ENCODE measurements at places on chromosomes 6 and 20. TPM values are rescaled to one million over a fixed set of nuclear protein-coding genes. Genes with fewer than 3 reads are reported as not detected.

DNA sequence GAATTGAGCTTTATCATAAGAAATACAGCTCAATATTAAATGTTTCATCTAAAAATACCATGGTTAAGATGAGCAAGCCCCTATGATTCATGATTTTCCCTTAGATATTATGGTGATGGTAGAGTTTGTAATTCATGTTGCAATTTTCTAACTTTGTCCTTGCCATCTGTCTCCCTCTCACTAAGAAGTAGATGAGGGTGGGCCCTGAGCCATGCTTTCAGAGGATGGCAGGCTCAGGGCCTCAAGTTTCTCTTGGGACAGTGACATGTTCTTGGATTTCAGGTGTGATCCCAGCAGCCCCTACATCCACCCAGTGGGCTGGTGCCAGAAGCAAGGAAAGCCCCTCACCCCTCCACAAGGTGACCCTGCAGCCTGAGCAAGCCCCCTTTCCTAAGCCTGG, 25.6 kb downstream of the L3MBTL1 start:
- no peaks in the 10 kb centered on the region for H3K27me3 ChIP-seq
- H3K36me3 ChIP-seq = peaks cover 16% of the 10 kb centered on the region
- no peak overlapping the region for H3K27ac ChIP-seq
- no peak overlapping the region for H3K4me3 ChIP-seq
- DNase-seq = no peak

DNA sequence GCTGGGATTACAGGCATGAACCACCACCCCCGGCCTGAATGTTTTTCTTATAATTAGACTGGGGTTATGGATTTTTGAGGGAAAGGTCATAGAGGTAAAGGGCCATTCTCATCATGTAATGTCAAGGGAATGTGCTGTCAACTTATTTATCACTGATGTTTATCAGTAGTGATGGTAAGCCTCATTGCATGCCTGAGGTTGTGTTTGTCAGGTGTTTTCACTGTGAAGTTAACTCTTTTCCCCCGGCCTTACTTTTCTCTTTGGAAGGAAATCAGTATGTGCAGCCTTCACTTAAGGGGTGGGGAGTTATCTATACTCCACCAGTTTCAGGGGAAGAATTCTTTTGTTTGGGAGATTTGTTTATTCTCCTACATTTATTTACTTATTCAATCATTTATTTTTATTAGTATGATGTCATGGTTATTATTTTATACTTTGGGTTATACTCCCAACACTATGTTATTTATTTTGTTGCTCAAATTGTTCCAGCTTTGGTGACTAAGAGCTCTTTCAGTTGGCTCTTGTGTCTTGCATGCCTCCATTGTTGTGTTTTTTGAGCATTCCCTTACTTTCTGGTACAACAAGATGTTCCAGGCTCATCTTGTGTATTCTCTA, 2.8 kb upstream of the SLC17A5 start:
- no peak overlapping the region for H3K4me3 ChIP-seq
- no peaks in the 10 kb centered on the region for H3K4me1 ChIP-seq
- no peaks in the 10 kb centered on the region for H3K27me3 ChIP-seq
- H3K36me3 ChIP-seq = no peaks in the 10 kb centered on the region
- DNase-seq = no peak

DNA sequence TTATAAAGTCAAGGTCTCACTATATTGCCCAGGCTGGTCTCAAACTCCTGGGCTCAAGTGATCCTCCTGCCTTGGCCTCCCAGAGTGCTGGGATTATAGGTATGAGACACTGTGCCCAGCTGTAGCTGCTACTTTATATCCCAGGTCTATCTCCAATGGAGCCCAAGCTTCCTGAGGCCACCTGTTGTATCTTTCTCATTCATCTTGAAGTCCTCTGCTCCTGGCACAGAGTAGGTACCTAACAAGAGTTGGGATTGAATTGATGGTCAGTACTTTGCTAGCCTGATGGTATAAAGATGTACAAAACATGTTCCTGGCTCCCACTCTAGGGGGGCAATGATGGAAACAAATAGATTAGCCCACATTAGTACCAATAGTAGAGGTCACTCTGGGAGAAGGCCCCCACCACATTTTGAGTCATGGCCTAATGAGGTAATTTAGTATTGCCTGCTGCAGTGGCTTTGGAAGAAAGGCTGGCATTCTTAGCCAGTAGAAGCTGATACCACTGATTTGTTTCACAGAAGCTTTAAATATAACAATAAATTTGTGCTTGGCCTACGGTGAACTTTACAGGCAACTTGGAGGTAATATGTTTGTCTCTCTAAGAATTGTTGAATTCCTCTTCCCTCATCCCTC, 5.4 kb downstream of the PTPN1 start:
- no peak for DNase-seq
- peaks cover 8% of the 10 kb centered on the region for H3K4me1 ChIP-seq

- DNase-seq = peak; percentile 65
- no peaks in the 10 kb centered on the region for H3K4me1 ChIP-seq
- no peak overlapping the region for H3K27ac ChIP-seq
- H3K4me3 ChIP-seq = peak overlapping the region; percentile 19
These were observed 2.0 kb downstream of the FGD2 start for GRCh38 chr6:37007340-37008043.

DNA sequence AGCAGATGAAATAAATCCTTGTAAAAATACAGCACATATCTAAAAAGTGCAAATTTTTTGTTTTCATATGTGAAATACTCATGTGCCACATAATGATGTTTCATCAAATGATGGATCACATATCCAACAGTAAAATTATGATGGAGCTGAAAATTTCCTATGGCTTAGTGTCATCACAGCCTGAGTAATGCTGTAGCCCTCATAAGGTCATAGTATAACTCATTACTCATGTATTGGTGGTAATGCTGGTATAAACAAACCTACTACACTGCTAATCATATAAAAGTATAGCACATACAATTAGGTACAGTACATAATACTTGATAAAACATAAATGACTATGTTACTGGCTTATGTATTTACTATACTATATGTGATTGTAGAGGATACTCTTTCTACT, 12.9 kb downstream of the TSPYL1 start:
- DNase-seq = no peak
- peaks cover 3% of the 10 kb centered on the region for H3K36me3 ChIP-seq
- H3K27me3 ChIP-seq = no peaks in the 10 kb centered on the region
- H3K4me3 ChIP-seq = no peak overlapping the region
- no peak overlapping the region for H3K27ac ChIP-seq

BMP7 gene
- 5.1 TPM for polyA plus RNA-seq

DNA sequence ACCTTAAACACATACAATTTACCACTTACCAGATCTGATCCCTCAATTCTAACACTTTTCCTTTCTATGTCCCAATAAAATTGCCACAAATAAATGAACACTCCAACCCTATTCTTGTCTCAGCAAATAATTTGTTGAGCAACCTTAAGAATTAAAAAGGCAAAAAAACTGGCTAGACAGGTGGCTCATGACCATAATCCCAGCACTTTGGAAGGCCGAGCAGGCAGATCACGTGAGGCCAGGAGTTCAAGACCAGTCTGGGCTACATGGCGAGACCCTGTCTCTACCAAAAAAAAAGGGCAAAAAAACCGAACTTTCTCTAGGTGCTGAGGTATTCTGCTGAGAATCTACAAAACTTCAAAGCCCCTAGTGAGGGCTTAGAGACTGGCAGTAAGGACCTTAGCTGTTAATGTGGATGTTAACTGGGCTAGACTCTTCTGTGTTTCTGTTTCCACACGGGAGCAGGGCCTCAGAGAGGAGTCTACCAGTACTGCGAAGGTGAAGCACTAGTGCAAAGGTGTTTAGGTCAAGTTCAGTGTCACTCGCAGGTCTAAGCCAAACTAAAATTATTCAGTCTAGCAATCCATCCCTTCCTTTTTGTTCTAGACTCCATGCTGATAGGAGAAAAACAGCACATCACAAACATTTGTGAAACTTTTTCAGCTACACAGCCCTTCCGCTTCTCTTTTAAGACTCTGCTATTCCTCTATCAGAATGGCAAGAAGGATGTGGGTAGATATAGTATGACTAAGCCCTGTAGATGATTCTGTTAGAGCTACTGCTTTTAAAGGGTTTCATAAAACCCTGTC, 2.6 kb downstream of the FASTKD5 start:
- H3K36me3 ChIP-seq = peaks cover 6% of the 10 kb centered on the region
- DNase-seq = no peak
- H3K27me3 ChIP-seq = no peaks in the 10 kb centered on the region
- no peak overlapping the region for H3K27ac ChIP-seq

- H3K36me3 ChIP-seq = no peaks in the 10 kb centered on the region
- H3K27me3 ChIP-seq = no peaks in the 10 kb centered on the region
- H3K4me3 ChIP-seq = no peak overlapping the region
- H3K27ac ChIP-seq = no peak overlapping the region
- no peak for DNase-seq
These were observed 61.7 kb upstream of the XRN2 start for GRCh38 chr20:21241406-21241805.

DNA sequence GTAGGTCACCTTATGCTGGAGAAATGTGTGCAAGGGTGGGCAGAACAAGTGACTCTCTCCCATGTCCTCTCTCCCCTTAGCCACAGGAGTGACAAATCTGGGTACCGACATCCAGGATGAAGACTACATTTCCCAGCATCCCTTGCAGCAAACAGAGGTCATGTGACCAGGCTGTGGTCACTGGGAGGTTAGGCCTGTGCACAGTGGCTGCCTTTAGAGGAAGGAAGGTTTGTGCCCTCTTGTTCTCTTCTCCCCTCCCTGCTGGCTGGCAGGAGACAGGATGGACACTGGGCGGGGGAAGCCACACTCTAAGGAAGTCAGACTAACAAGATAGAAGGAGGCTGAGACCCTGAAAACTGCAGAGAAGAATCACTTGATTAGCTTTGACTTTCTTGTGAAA, 360.2 kb downstream of the PREX1 start:
- H3K4me1 ChIP-seq = peaks cover 23% of the 10 kb centered on the region
- no peak for DNase-seq
- peaks cover 42% of the 10 kb centered on the region for H3K27me3 ChIP-seq

GRCh38 chr20:56200456-56200855, 48.1 kb upstream of the MC3R start:
- no peaks in the 10 kb centered on the region for H3K36me3 ChIP-seq
- no peaks in the 10 kb centered on the region for H3K27me3 ChIP-seq
- no peaks in the 10 kb centered on the region for H3K4me1 ChIP-seq
- no peak for DNase-seq
- H3K4me3 ChIP-seq = no peak overlapping the region

PGC gene
- polyA plus RNA-seq = not detected

GRCh38 chr6:47446669-47447330, 30.8 kb upstream of the CD2AP start:
- no peak for DNase-seq
- no peak overlapping the region for H3K27ac ChIP-seq
- H3K36me3 ChIP-seq = no peaks in the 10 kb centered on the region
- H3K4me1 ChIP-seq = no peaks in the 10 kb centered on the region

SCUBE3 gene
- polyA plus RNA-seq = 1.3 TPM

MGME1 gene
- 23.9 TPM for polyA plus RNA-seq

DNA sequence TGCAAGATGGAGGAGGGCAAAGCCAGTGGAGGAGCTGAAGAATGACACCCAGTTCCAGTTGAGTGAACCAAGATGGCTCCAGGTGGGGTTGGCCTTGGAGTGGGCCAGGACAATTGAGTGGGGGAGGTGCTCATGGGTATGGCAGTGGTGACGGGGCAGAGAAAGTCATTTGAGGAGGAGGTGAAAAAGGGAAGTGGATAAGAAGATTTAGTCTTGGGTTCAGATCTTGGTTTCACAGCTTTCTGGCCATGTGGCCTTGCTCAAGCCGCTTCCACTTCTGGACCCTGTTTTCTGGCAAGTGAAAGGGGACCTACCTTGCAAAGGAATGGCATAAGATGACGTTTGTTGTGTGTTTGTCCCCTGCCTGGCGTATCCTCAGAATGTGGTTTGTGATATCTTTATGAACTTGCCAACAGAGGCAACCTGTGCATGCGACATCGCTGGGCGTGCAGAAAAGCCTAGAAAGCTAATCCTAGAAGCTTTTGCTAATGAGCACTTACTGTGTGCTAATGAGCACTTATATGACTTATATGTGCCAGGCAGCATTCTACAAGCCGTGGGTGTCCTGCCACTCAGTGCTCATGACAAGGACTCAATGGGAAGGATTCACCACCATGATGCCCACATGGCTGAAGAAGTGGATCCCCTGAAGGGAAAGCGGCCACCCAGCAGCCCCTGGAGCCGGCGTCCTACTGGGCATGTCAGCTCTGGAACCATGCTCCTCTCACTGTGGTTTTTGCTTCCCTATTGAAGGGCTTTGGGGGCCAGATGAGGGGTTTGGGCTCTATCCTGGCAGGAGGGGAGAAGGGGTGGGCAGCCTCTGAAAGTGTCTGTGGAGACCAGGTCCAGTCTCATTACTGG, 23.6 kb upstream of the STX16 start:
- H3K4me1 ChIP-seq = peaks cover 61% of the 10 kb centered on the region
- no peaks in the 10 kb centered on the region for H3K36me3 ChIP-seq
- H3K4me3 ChIP-seq = no peak overlapping the region
- no peak overlapping the region for H3K27ac ChIP-seq

DNA sequence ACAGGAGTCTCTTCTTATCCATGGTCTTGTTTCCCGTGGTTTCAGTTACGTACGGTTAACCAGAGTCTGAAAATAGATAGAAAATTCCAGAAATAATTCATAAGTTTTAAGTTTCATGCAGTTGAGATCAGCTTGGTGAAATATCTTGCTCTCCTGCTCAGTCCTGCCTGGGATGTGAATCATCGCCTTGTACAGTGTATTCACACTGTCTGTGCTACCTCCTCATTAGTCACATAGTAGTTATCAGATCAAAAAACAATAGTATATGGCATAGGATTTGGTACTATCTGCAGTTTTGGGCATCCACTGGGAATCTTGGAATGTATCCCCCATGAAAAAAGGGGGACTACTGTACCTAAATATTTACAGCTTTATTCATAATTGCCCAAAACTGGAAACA, 22.7 kb upstream of the MOCS1 start:
- H3K27ac ChIP-seq = no peak overlapping the region
- no peaks in the 10 kb centered on the region for H3K36me3 ChIP-seq
- H3K27me3 ChIP-seq = no peaks in the 10 kb centered on the region
- H3K4me3 ChIP-seq = no peak overlapping the region

GRCh38 chr20:33999025-33999649, 5.4 kb downstream of the RALY start:
- no peak overlapping the region for H3K27ac ChIP-seq
- H3K36me3 ChIP-seq = peaks cover 4% of the 10 kb centered on the region
- H3K4me3 ChIP-seq = no peak overlapping the region
- H3K27me3 ChIP-seq = no peaks in the 10 kb centered on the region
- H3K4me1 ChIP-seq = peaks cover 29% of the 10 kb centered on the region
- DNase-seq = no peak

CD109 gene
- 15.6 TPM for polyA plus RNA-seq

DNA sequence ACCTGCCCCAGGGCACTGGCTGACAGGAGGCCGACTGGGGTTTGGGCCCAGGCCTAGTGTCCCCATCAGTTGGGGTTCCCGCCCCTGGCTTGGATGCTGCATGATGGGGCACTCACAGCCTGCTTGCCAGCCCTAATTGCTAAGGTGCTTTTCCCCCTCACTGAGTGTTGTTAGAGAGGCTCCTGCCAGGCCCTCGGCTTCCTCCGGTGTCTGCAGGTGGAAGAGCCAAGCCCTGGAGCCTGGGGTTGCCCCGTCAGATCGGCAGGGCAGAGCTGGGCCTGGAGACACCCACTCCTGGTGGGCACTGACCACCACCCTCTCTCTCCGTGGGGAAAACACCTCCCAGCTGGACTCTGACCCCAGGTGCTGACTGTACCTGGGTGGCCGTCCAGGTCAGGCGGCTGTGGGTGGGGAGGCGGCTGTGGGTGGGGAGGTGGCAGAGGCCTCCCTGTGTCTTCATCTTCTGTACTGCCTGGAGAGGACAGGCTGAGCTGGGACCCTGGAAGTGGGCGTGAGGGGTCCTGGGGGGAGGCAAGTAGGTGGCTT, 6.0 kb upstream of the CABLES2 start:
- H3K27me3 ChIP-seq = peaks cover 11% of the 10 kb centered on the region
- peaks cover 28% of the 10 kb centered on the region for H3K4me1 ChIP-seq

- no peak overlapping the region for H3K27ac ChIP-seq
- H3K4me3 ChIP-seq = no peak overlapping the region
- peak; percentile 40 for DNase-seq
- peaks cover 17% of the 10 kb centered on the region for H3K4me1 ChIP-seq
- no peaks in the 10 kb centered on the region for H3K27me3 ChIP-seq
- peaks cover 17% of the 10 kb centered on the region for H3K36me3 ChIP-seq
These were observed 20.7 kb upstream of the ZNF76 start for GRCh38 chr6:35238843-35239289.

Data from muscle of leg (tissue), 16 donors.